ENCODE measurements at places on chromosomes 2 and 18.

- no peak for DNase-seq
Measured at GRCh38 chr18:12092398-12093229, 1.0 kb upstream of the ANKRD62 start.

GRCh38 chr2:9153643-9153980 is 53.0 kb upstream of the ASAP2 start:
- no peak for DNase-seq

- DNase-seq: no peak
Measured at GRCh38 chr2:123953846-123954245, 71.2 kb upstream of the CNTNAP5 start.

- DNase-seq: no peak
Measured at GRCh38 chr18:67735506-67735905, 219.0 kb upstream of the DSEL start.

DNA sequence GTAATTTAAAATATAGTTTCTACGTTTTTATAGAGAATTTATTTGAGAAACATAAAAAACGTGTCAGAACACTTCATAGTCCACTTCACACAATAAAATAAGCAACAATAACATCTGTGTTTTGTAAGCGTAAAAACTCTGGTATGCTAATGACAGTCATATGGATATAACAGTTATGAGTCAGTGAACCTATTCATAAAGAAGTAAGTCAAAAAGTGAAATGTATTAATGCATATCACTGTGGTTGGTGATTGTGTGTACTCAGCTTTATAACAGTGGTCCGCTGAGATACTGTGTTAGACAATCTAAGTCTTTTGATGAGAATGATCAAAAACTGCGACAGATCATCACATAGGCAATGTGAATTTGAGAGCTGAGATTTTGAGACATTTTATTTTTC is 153.2 kb downstream of the WDR7 start:
- DNase-seq: no peak
